ENCODE measurements at places on chromosomes 4 and X. TPM values are rescaled to one million over a fixed set of nuclear protein-coding genes. Genes with fewer than 3 reads are reported as not detected.

Gene SLC49A3
- total RNA-seq, result 10.7 TPM

Gene MFAP3L
- 4.2 TPM for total RNA-seq

Gene RIBC1
- total RNA-seq, result 0.47 TPM

Gene RPS6KA6
- total RNA-seq, result 11.6 TPM

Gene PCDH7
- 2.6 TPM for total RNA-seq

Gene ABLIM2
- total RNA-seq, result 18.7 TPM

Gene FHL1
- 24.8 TPM for total RNA-seq

Gene TMEM150C
- 3.7 TPM for total RNA-seq

Gene CPE
- total RNA-seq, result 24.8 TPM

Gene TMLHE
- total RNA-seq, result 25.7 TPM

Gene GRXCR1
- total RNA-seq, result not detected

Gene KLHL15
- total RNA-seq, result 3.7 TPM

Gene AFF2
- 0.42 TPM for total RNA-seq

Gene APLN
- total RNA-seq, result 0.22 TPM

Gene IRS4
- total RNA-seq, result not detected

Gene F8A2
- not detected for total RNA-seq

Gene RGN
- 0.59 TPM for total RNA-seq
